Osteoblast (primary cell): ENCODE measurements at places on chromosomes 1 and 21.

GRCh38 chr1:53540604-53541262 lies 81.5 kb downstream of the DMRTB1 start:
- no peaks in the 10 kb centered on the region for H3K36me3 ChIP-seq
- peak overlapping the region; percentile 98 for H3K27ac ChIP-seq
- H3K4me1 ChIP-seq: peaks cover 23% of the 10 kb centered on the region
- H3K4me3 ChIP-seq: no peak overlapping the region

GRCh38 chr1:55348356-55348755 lies 133.2 kb upstream of the USP24 start:
- no peak for DNase-seq
- H3K4me1 ChIP-seq: no peaks in the 10 kb centered on the region
- no peaks in the 10 kb centered on the region for H3K36me3 ChIP-seq
- no peak overlapping the region for H3K27ac ChIP-seq
- H3K4me3 ChIP-seq: no peak overlapping the region

- H3K27me3 ChIP-seq: peaks cover 17% of the 10 kb centered on the region
- peaks cover 29% of the 10 kb centered on the region for H3K4me1 ChIP-seq
- H3K36me3 ChIP-seq: peaks cover 2% of the 10 kb centered on the region
- no peak for DNase-seq
- H3K4me3 ChIP-seq: peak overlapping the region; percentile 87
Observed at GRCh38 chr1:18957532-18958300, 1.2 kb upstream of the IFFO2 start.

DNA sequence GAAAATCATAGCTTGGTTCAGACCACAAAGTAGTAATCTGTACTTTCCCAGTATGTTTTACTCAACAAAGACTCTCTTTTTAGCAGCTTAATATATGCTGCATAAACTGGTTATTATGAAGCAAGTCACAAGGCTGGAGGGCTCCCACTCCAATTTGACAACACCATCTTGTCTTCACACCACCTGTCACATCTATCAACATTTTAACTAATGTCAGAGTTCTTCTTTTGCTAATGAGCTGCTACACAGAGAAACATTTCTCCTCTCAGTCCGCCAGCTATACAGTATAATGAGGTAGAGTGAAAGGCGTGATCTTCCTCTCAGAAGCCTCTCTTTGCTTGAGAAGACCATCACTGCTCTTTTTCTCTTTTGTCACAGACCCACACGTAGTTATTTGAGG lies 230.1 kb downstream of the BARHL2 start:
- no peak overlapping the region for H3K4me3 ChIP-seq
- no peaks in the 10 kb centered on the region for H3K27me3 ChIP-seq
- H3K4me1 ChIP-seq: no peaks in the 10 kb centered on the region
- DNase-seq: no peak
- no peak overlapping the region for H3K27ac ChIP-seq

DNA sequence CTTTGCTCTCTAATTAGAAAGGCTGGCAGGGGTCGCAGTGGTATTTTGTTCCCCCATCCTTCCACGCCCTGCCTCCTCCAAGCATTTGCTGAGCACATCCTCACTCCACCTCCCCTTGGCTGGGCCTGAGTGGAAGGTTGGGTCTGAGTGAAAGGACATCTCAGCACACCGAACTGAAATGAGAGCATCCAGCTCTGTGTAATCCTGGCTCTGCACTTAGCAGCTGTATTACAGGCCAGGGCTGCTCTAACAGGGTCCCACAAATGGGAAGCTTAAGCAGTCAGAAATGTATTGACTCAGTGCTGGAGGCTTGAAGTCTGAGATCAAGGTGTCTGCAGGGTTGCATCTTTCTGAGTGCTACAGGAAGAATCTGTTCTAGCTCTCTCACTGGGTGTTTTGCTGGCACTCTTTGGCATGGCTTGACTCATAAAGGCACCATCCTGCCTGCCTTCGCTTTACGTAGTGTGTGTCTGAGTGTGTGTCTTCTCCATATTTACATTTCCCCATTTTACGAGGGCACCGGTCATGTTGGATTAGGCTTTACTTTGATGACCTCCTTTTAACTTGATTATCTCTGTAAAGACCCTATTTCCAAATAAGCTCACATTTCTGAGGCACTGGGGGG lies 48.5 kb upstream of the IGSF21 start:
- no peaks in the 10 kb centered on the region for H3K4me1 ChIP-seq
- no peak overlapping the region for H3K4me3 ChIP-seq
- no peaks in the 10 kb centered on the region for H3K27me3 ChIP-seq
- H3K36me3 ChIP-seq: no peaks in the 10 kb centered on the region
- no peak overlapping the region for H3K27ac ChIP-seq
- DNase-seq: no peak

DNA sequence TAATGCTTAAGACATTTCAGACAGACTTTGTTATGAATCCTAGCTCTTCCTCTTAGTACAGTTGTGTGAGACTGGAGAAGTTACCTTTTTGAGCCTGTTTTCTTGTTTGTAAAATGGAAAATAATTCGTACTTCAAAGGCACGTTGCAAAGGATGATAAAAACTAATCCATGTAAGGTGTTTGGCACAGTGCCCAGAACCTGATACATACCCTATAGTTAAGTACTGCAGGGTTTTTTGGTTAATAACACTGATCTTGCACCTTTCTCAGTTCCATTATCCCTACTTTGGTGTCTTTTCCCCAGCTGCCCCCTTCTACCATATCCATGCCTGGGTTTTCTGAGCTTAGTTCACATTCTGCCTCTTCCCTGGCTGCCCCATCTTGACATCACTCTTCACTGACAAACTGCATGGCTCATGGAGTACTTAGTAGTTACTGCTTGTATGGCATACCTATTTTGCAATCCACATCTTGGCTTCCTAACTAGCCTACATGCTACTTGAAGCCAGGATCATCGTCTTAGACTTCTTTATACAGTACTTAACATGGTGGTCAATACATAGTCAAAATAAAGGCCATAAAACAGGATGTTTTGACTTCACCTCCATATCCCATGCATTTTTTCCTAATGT lies 10.1 kb downstream of the CCDC185 start:
- no peaks in the 10 kb centered on the region for H3K27me3 ChIP-seq
- no peaks in the 10 kb centered on the region for H3K36me3 ChIP-seq
- H3K4me3 ChIP-seq: no peak overlapping the region
- H3K4me1 ChIP-seq: peaks cover 19% of the 10 kb centered on the region
- H3K27ac ChIP-seq: no peak overlapping the region

DNA sequence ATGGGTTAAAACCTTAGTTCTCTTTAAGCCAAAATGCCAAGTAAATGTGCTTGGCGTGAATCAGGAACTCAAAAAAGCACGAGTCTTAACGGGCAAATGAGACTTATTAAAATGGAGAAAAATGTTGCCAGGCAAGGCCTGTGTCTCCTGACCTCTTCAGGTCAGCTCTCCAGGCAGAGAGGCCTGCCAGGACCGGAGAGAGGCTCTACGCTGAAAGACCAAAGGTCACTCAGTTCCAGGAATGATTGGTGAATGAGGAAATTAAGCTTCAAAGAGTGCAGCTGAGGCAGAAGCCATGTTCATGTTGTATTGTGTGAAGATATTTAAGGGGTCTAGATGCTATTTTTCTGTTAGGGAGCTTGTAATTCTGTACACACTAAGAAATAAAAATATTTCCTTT lies 66.6 kb downstream of the SPAG17 start:
- no peaks in the 10 kb centered on the region for H3K36me3 ChIP-seq
- H3K27me3 ChIP-seq: no peaks in the 10 kb centered on the region
- peaks cover 28% of the 10 kb centered on the region for H3K4me1 ChIP-seq
- H3K27ac ChIP-seq: no peak overlapping the region
- H3K4me3 ChIP-seq: no peak overlapping the region

GRCh38 chr1:61445269-61445825 lies 279.6 kb downstream of the TM2D1 start:
- H3K36me3 ChIP-seq: no peaks in the 10 kb centered on the region
- no peak overlapping the region for H3K27ac ChIP-seq
- peaks cover 12% of the 10 kb centered on the region for H3K4me1 ChIP-seq
- no peak overlapping the region for H3K4me3 ChIP-seq
- DNase-seq: no peak

DNA sequence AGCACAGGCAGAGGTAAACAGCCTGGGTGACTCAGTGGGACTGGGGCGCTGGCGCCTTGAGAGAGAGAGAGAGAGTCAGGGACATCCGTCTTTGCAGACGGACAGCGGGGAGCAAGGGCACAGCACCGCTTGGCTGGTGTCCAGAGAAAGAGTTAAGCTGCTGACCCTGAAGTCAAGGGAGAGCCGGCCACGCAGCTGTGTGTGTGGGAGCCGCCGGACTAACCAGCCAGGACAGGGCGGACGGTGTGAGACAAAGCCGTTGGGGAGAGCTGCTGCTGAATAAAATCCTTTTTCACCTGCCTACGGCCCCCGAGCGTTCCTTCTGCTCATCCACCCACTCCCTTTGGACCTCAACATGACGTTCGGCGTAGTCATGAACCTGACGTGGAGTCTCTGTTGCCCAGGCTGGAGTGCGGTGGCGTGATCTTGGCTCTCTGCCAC lies 14.5 kb downstream of the CFAP74 start:
- no peak overlapping the region for H3K27ac ChIP-seq
- H3K27me3 ChIP-seq: peaks cover 5% of the 10 kb centered on the region
- no peaks in the 10 kb centered on the region for H3K4me1 ChIP-seq
- H3K4me3 ChIP-seq: no peak overlapping the region
- H3K36me3 ChIP-seq: no peaks in the 10 kb centered on the region
- peak; percentile 13 for DNase-seq

GRCh38 chr1:31182352-31182751 lies 57.3 kb downstream of the NKAIN1 start:
- peak overlapping the region; percentile 35 for H3K4me3 ChIP-seq
- DNase-seq: peak; percentile 99
- peaks cover 9% of the 10 kb centered on the region for H3K4me1 ChIP-seq
- peaks cover 25% of the 10 kb centered on the region for H3K27me3 ChIP-seq
- no peak overlapping the region for H3K27ac ChIP-seq

DNA sequence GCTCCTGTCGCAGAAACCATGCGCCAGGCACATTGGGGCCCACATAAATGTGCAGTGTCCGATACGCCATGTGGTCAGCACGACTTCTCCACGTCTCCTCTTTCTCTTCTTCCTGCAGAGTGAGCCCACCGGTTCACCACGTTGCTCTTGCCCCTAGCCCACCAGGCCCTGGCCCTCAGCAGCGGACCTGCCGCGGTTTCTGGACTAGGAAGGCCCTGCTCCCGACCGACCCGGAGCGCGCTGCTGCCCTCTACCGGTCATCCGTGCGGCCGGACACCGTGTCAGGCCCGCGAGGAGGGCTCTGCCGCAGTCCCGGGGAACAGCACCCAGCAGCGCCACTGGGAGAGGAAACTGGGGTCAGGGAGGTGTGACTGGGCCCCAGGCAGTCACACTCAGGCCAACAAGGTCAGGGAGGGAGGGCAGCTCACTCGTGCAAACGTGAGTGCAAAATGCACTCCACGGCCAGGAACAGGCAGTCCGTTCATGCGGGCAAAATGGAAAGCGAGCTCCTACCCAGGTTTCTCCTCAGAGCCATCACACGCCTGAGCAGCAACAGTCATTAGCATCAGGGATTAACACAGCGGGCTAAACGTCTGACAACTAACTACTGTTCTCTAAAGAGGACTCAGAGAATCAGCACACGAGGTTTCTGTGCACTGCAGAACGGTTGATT lies 13.7 kb downstream of the TLR5 start:
- peak overlapping the region; percentile 67 for H3K4me3 ChIP-seq
- H3K36me3 ChIP-seq: no peaks in the 10 kb centered on the region
- H3K27ac ChIP-seq: no peak overlapping the region
- peak; percentile 96 for DNase-seq
- H3K27me3 ChIP-seq: peaks cover 29% of the 10 kb centered on the region

DNA sequence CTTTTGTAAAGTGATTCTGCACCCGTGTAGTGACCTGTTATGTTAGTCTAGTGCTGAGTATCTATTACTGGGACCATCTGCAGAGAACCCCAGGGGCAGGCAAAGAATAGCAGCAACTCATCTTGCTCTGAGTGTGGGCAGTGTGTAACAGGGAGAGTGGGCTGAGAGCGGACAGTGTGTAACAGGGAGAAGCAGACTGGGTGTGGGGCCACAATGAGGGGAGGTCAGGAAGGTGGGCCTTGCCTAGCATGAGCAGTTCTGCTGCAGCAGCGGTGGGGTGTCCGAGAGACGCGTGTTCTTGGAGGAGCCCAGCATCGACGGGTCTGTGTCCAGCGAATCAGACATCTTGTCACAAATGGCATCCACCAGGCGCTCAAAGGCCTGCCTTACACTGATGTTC lies 41.2 kb upstream of the NRDC start:
- peaks cover 22% of the 10 kb centered on the region for H3K4me1 ChIP-seq
- no peak for DNase-seq
- no peak overlapping the region for H3K27ac ChIP-seq
- no peaks in the 10 kb centered on the region for H3K36me3 ChIP-seq

DNA sequence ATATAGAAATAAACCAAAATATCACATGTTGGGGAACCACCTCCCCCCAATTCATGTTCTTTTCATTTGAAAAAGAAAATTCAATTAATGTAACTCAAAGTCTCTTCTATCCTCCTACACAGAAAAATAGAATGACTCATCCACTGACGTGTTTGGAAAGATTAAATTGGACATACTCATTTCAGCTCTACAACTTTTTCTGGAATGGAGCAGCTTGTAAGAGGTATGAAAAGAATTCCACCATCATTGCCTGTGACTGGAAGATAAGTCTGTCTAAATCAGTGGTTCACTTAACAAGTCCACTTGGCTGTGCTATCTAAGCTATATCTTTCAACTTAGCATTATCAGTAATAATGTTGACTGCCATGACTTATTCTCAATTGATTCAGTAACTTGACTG lies 702.3 kb downstream of the BRINP3 start:
- H3K27me3 ChIP-seq: no peaks in the 10 kb centered on the region
- no peak overlapping the region for H3K4me3 ChIP-seq

DNA sequence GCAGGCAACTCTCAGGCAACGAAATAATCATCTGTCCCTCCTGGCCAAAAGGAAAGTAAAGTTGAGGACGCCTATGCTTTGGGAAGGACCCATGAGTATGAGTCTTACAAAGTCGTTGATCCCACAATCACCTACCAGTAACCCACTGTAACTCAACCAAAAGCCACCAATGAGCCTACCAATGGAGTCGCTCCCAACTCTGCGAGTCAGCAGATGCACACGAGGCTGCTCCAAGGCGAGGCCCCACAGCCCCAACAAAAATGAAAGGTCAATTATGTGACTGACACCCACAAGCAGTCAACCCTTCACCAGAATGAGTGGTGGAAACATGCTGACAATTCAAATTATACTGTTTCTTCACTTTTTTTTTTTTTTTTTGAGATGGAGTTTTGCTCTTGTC lies 12.0 kb downstream of the SETD4 start:
- H3K4me3 ChIP-seq: no peak overlapping the region
- no peak overlapping the region for H3K27ac ChIP-seq
- peaks cover 53% of the 10 kb centered on the region for H3K36me3 ChIP-seq
- DNase-seq: no peak
- no peaks in the 10 kb centered on the region for H3K27me3 ChIP-seq

DNA sequence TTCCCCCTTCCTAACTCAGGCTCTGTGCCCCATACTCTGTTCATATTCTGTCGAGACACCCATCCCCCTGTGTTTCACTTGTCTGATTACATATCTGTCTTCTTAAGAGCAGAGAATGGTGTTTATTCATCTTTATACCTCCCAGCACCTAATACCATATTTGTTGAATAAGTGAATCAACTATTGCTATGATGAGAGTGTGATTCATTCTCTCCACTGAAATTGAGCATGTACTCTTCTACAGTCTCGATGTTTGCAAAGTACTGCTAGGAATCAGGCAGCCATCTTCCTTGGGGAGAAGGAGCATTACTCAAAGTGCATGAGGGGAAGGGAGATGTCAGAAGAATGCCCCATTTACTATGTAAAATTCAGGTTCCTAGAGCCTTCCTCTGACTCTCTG lies 27.0 kb downstream of the TBX15 start:
- peak overlapping the region; percentile 79 for H3K27ac ChIP-seq
- H3K4me1 ChIP-seq: peaks cover 32% of the 10 kb centered on the region
- H3K27me3 ChIP-seq: no peaks in the 10 kb centered on the region
- H3K4me3 ChIP-seq: no peak overlapping the region
